ENCODE measurements at places on chromosomes 2 and 18. TPM values are rescaled to one million over a fixed set of nuclear protein-coding genes. Genes with fewer than 3 reads are reported as not detected.

Gene CCDC142
- 5.8 TPM for total RNA-seq

Gene NCKAP1
- total RNA-seq = 11.9 TPM

Gene FAP
- total RNA-seq = not detected

Gene DYNAP
- not detected for total RNA-seq

Gene PSMD1
- total RNA-seq = 106 TPM

Gene STRADB
- 19.1 TPM for total RNA-seq

Gene SCYGR4
- not detected for total RNA-seq

Gene SGPP2
- 7.1 TPM for total RNA-seq

Gene FAM168B
- 52.7 TPM for total RNA-seq

Gene RAB17
- not detected for total RNA-seq

Gene PTPN2
- total RNA-seq = 71.8 TPM

Gene OSBPL6
- 1.9 TPM for total RNA-seq

Gene UGT1A5
- not detected for total RNA-seq

Gene KCTD1
- 1.7 TPM for total RNA-seq

Gene RESP18
- not detected for total RNA-seq

Gene PSTPIP2
- 14.3 TPM for total RNA-seq

Gene MOCOS
- not detected for total RNA-seq

Gene EMILIN1
- 0.15 TPM for total RNA-seq

Gene RAD51AP2
- total RNA-seq = not detected

Gene CABYR
- 1.2 TPM for total RNA-seq

Gene ESCO1
- total RNA-seq = 14.3 TPM

Gene GNLY
- total RNA-seq = 2.6 TPM

Gene FLACC1
- total RNA-seq = 0.57 TPM

Gene NT5C1B
- not detected for total RNA-seq

Gene FOXI3
- total RNA-seq = not detected

Gene DLX2
- not detected for total RNA-seq

Gene DPP10
- not detected for total RNA-seq

Gene CHRND
- not detected for total RNA-seq

Gene CDH7
- not detected for total RNA-seq

Gene DOK6
- total RNA-seq = not detected

Gene UNC80
- not detected for total RNA-seq

Gene ADCYAP1
- total RNA-seq = not detected

Gene ANKRD12
- 37.5 TPM for total RNA-seq

Gene TXNDC2
- not detected for total RNA-seq

Gene TRIM43
- not detected for total RNA-seq

Gene CIB4
- not detected for total RNA-seq

Data from activated naive CD4-positive, alpha-beta T cell treated with anti-CD3 and anti-CD28 coated beads for 36 hours (primary cell).